ENCODE measurements at places on chromosomes 5 and 9.

DNA sequence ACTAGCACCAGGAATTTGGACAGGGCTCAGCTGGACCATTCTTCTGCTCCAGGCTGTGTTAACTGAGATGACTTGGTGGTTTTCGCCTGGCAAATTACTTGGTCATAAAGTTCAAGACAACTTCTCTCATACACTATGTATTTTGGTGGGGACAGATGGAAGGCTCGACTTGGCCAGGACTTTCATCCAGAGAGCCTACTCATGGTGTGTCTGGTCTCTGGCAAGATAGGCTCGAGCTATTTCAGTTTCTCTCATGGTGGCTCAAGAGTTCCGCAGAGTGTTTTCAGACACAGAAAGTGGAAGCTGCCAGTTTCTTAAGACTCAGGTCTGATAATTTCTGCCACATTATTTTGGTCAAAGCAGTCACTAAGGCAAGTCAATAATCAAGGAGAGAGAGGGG, 135.6 kb downstream of the IRX2 start:
- DNase-seq = no peak

DNA sequence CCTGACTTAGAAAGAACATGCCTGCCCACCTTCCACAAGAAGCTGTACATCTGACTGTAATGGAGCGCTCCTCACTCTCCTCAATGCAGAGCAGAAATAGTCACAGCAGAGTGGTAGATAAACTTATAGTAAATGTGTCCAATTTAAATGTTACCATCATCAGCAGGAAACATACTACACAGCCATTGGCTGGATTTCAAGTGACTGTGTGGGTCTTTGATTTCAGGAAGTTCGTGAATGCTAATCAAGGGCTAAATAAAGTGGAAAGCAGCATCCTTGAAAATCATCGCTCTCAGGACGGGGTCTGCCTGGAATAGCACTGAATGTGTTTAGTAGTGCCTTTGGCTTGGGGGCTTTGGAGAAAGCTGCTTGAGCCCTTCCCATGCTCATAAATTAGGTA, 32.4 kb upstream of the CRHBP start:
- DNase-seq = no peak

DNA sequence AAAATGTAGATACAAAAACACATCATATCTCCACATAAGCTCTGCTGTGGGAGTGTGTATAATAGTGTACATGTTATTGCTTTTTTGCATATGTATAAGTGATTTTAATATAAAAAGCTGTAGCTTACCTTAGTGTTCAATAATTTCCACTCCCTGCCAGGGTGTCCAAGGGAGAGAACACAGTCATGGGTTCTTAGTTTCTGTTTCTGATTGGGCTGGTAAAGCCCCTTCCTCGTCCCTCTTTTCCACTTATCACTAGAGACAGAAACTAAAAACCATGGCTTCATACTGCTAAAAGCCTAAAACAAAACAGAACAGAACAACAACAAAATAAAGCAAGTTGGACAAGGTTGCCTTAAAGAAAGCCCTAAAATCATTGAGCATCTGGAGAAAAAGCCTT, 74.4 kb upstream of the S1PR3 start:
- DNase-seq = no peak

DNA sequence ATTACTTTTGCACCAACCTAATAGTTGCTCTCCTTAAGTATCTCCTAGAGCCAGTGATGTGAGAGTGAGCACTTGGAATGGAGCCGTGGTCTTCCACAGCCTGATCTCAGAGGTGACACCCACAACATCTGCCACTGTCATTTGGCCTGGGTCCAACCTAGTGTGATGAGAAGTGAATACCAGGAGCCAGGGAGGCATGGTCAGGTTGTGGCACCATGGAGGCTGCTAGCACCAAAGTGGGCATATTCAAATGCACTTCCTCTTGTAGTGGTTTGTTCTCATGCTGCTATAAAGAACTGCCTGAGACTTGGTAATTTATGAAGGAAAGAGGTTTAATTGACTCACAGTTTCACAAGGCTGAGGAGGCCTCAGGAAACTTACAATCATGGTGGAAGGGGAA, 22.6 kb upstream of the CEP72 start:
- no peak for DNase-seq

DNA sequence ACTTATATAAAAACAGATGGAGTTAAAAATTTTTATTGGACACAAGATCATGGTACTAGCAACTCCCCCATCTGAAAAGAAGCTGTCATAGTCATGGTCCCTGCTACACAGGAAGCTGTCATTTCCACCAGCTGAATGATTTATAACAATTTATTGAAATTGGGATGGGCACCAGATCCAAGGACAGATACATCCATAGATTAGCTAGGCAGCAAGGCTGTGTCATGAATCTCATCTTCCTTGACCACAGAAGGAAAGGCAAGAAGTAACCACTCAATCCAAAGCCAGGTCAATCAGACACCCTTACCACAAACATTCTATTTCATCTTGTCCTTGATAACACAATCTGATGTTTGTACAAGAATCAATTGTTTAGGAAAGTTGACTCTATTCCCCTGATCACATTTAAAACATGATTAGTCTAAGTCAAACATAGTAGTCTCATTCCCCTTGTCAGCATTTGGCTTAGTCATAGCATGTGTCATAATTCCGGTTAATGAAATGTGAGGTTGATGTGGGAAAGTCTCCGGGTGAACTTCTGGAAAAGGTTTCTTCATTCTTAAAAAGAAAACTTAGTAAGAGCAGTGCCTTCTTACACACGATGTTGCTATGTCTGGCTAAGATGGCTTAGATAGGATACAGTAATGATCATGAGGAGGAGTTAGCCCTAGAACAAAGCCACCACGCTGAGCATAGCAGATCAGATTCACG, 462.6 kb upstream of the PAPPA start:
- no peak for DNase-seq

GRCh38 chr9:112913326-112913725, 22.6 kb upstream of the SLC46A2 start:
- no peak for DNase-seq

DNA sequence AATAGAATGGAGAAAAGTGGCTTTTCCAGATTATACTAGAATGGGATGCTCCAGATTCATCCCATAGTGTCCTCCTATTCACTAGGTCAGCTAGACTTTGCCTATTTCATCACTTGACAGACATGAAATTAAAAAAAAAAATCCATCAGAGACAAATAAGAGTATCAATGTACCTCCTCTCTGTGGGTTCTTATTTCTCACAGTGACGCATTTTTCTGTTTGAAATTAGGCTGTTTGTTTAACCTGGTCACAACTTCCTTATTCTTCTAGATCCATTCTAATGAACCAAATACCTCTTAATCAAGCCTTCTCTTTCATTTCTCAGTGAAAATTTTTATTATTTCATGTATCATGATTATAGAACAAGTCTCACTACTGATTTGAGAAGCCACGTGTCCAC, 305.4 kb downstream of the SEMA5A start:
- no peak for DNase-seq

GRCh38 chr9:117409321-117409720, 5.5 kb downstream of the ASTN2 start:
- DNase-seq = no peak

DNA sequence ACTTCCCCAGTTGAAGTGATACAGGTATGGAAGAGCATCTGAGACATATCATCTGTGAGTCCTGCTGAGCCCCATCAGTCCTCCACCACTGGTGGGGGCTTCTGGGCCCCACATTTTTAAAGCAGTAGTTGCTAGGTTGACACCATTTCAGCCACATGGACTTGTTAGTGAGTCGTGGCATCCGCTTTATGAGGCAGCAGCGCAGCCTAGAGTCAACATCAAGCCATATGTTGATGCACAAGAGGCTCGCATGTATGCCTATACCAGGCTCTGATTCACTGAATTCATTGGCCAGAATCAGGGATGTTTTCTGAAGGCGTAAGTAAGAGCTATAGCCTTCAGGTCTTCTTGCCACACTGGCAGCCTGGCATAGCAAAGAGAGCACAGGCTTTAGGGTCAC, 26.8 kb downstream of the ZNF346 start:
- DNase-seq = no peak

DNA sequence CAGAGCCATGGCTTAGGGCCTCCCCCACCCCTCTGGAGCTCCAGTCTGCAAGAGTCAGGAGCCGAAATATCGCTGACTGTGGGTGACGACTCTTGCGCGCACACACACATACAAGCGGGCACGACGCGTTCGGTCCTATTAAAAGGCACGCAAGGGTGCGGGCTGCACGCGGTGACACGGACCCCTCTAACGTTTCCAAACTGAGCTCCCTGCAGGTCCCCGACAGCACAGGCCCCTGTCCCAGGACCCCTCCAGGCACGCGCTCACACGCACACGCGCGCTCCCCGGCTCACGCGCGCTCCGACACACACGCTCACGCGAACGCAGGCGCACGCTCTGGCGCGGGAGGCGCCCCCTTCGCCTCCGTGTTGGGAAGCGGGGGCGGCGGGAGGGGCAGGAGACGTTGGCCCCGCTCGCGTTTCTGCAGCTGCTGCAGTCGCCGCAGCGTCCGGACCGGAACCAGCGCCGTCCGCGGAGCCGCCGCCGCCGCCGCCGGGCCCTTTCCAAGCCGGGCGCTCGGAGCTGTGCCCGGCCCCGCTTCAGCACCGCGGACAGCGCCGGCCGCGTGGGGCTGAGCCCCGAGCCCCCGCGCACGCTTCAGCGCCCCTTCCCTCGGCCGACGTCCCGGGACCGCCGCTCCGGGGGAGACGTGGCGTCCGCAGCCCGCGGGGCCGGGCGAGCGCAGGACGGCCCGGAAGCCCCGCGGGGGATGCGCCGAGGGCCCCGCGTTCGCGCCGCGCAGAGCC, at the start of gene GRIN1:
Gene GRIN1, plus strand, starts transcription at position 433 of the 746 bp plus-strand sequence. CDS start 333 bp downstream, outside the sequence.
- no peak for DNase-seq

- no peak for DNase-seq
These were observed 108.1 kb downstream of the GABBR2 start for GRCh38 chr9:98600631-98601030.

All from transverse colon (tissue), 4 donors.